Stimulated activated naive CD4-positive, alpha-beta T cell treated with Interleukin-2 at 50 U/mL for 16 hours (primary cell): ENCODE measurements at places on chromosomes 1 and 21.
A peak's percentile ranks its signal among the peaks of the same experiment; 100 is the strongest.

- DNase-seq = peak; percentile 14
Observed at GRCh38 chr1:174204697-174205308, 45.5 kb downstream of the RABGAP1L start.

DNA sequence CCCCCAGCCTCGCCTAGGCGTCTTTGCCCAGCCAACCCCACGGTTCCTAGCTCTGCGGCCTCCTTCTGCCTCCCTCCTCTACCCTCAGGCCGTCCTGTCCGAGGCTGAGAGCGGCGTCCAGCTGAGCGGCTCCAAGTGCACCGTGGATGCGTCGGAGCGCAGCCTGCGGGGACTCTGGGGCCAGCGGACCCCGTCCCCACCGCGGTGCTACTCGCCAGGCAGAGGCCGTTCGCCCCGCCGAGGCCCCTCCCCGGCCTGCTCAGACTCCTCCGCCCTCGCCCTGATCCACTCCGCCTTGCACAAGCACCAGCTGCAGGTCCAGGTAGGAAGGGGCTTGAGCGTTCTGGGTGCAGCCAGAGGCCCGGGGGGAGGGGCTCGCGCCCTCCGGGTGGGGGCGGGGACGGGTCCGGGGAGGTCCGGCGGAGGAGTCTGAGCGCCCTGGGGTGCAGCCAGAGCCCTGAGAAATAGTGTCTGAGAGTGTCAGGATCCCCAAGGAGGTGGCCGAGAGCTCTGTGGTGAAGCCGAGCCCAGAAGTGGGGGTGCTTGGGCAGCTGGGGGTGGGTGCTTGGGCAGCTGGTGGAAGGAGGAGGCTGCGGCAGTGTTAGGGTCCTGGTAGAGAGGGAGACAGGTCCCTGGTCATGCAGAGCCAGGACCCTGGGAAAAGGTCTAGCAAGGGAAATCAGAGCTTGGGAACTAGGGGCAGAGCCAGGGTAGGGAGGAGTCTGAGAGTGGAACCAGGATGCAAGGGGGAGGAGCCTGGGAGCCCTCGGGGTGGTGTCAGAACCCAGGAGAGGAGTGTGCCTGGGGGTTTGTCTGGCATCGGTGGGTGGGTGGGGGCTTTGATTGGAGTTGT is 3.2 kb upstream of the NBPF3 start:
- no peak for DNase-seq

- DNase-seq = no peak
Observed at GRCh38 chr21:15749082-15749860, 19.5 kb downstream of the USP25 start.

DNA sequence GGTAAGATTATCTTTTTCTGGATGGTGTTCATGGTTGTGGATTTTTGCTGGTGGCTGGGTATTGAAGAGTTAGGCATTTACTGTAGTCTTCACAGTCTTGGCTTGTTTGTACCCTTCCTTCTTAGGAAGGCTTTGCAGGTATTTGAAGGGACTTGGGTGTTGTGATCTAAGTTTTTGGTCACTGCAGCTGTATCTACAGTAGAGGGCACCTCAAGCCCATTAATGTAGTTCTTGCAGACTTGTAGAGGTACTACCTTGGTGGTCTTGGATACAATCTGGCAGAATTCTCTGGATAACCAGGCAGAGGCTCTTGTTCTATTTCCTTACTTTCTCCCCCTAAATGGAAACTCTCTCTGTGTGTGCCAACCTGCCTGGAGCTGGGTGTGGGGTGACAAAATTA is 155.8 kb upstream of the BRINP3 start:
- no peak for DNase-seq

- DNase-seq = no peak
Observed at GRCh38 chr21:36127977-36128376, 6.9 kb upstream of the CBR3 start.
